ENCODE measurements at places on chromosomes 12 and 14. TPM values are rescaled to one million over a fixed set of nuclear protein-coding genes. Genes with fewer than 3 reads are reported as not detected.

DNA sequence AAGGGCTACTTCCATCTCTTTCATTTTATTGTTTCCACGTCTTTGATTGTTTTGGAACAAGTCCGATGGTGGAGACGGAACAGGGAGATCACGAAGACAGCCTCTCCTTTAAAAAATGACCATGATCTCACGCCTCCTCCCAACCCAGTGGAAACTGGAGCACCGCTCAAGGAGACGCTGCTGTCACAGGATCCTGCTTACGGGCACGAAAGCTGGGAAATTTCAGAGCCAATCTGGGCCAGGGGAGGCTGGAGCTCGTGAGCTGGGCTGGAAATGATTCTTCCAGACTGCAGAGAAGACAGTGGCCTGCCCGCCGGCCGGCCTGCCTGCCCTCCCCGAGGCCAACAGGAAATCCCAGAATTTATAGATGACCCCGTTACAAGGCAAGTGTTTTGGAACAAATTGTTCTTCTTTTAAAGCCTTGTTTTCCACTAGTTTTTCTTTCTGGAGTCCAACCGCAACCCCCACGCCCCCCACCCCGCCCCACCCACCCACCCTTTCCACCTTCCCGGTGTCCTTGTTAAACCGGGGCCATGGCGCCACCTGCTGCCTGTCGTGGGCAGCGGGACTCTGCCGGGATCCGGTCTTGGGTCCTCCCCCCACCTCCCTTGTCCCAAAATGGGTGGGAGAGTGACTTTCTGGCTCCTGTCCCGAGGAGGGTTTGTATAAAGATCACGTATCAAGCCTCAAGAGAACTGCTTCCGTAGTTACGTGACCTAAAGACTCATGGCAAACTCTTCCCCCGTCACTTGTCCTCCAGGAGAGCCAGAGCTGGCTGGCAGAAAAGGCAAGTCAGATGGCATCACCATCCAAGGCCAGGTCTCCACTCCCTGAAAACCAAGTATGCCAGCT, 40.3 kb downstream of the MAP1LC3B2 start:
- no peak for DNase-seq

Gene PTGDR
- not detected for total RNA-seq

DNA sequence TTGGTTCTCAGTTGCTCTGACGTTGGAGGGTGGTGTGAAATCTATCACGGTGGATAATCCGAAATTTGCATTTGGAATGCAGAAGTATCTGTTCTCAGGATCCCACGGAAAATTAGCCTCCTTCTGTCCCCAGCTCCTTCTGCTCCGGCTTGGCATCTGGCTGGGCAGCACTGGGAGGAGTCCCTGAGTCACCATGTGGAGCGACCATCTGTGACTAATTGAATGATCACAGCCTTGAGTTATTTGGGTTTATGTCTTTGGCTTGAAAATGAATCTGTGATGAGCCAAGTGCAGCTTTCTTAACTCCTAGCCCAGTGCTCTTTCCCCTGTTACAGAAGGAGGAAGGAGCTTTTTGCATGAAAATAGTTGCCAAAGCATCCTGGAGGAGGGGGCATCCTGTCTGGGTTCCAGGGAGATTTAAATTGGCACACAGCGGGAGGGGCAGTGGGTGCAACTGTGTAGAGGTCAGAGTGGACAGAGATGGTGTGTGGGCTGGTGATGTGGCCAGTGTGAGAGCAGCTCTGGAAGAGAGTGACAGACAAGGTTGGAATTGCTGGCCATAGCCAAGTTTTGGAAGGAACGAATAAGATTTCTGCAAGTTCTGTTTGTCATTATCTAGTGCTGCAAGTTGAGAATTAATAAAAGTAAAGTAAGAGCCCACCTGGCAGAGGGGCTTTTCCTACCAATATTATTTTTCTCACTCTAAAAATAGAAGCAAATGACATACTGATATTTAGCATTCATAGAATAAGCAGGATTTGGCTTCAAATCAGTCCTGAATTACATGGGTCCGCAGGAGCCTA, 74.4 kb downstream of the SLC24A4 start:
- peak; percentile 59 for DNase-seq

DNA sequence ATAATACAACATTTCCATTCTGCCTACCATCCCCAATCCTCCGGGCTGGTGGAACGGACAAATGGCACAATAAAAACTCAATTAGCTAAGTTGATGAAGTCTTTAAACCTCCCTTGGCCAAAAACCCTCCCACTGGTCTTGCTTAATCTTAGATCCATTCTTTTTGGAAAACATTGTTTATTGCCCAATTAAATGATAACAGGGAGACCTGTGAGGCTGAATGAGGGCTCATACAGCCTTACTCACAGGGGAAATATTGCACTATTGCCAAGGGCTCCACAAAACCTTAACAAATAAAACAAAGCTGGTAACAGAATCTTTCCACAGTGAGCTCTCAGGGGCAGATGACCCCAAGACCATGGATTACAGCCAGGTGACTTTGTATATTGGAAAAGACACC, 7.8 kb upstream of the PSMC1 start:
- DNase-seq: no peak

DNA sequence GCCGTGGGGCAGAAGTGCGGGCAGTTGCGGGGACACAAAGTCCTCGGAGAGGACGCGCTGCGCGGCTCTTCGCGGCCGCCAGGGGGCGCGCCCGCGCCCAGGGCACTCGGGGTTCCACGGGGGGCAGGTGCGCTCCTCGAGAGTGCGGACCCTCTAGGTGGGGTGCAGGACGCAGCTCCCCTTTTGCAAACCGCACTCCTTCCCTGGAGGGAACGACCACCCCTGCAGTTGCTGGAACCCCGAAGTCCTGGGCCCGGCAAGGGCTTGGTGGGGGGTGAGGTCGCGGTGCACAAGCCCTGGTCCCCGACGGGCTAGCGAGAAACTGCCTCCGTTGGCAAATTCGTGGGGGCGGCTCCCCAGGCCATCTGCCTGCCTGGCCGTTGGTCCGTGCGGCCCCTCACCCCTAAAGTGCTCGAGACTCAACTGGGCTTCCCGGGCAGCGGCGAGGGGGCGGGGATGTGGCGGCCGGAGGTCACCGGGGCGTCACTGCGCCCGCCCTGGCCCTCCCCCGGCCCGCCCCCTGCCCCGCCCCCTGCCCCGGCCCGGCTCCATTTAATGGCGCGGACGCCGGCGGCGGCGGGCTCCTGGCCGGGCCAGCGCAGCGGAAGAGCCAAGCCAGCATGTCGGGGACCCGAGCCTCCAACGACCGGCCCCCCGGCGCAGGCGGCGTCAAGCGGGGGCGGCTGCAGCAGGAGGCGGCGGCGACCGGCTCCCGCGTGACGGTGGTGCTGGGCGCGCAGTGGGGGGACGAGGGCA, at the start of gene ADSS1:
Gene ADSS1, plus strand, starts transcription at position 579 of the 756 bp plus-strand sequence. Its CDS starts 42 bp downstream, at position 621.
- peak; percentile 40 for DNase-seq

Gene UNC79
- total RNA-seq: 0.03 TPM

Gene TAS2R10
- not detected for total RNA-seq

DNA sequence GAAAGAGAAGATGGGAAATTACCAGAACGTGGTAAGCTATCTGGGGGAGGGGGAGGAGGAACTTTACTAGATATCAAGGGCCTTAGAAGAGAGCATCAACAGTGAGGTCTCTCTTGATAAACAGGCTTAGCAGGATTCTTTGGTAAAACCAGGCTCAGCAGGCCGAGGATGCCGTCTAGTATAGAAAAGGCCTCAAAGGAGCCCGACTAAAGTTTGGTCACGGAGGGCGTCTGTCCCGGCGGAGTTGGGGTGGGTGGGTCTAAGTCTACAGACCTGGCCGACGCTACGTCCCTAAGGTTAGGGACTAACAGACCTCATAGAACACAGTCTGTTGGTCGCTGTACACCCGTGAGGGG, 538 bp upstream of the TIGAR start:
- DNase-seq: no peak

DNA sequence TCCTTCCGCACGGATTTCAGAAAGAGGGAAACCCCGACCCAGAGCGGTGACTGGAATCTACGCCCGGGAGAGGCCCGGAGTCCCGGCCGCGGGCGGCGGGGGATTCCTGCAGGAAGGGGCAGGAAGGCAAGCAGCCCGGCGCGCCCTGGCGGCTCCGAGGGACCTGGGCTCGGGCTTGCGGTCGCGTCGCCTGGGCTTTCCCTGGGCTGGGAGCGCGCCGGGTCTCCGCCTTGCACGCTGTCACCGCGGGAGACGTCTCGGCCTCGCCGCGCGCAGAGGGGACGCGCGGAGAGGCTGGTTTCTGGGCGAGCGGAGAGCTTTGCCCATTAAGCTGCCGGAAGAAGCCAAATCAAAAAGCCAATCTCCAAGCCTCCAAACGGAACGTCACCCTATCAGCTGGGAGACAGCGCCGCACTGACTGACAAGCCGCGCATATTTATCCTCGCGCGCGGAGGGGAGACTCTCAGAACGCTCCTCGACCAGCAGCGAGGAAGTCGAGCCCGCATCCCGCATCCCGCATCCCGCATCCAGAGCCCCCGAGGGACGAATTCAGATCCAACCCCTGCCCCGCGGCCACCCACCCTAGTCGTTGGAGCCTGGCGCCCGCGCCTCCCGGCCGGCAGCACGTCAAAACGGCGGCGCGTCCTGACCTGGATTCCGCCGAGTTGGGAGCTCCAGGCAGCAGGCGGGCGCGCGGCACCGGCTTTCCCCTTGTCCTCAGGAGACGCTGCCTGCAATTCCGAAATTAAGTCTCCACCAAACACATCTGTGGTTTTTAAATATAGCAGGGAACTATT, at the start of gene SLC8A3:
Gene SLC8A3, minus strand, starts transcription at position 293 of the 797 bp plus-strand sequence. CDS start 20,529 bp downstream, outside the sequence.
- DNase-seq: peak; percentile 26

- no peak for DNase-seq
These were observed 236.1 kb downstream of the C12orf50 start for GRCh38 chr12:87793131-87793530.

Gene KRT83
- not detected for total RNA-seq

DNA sequence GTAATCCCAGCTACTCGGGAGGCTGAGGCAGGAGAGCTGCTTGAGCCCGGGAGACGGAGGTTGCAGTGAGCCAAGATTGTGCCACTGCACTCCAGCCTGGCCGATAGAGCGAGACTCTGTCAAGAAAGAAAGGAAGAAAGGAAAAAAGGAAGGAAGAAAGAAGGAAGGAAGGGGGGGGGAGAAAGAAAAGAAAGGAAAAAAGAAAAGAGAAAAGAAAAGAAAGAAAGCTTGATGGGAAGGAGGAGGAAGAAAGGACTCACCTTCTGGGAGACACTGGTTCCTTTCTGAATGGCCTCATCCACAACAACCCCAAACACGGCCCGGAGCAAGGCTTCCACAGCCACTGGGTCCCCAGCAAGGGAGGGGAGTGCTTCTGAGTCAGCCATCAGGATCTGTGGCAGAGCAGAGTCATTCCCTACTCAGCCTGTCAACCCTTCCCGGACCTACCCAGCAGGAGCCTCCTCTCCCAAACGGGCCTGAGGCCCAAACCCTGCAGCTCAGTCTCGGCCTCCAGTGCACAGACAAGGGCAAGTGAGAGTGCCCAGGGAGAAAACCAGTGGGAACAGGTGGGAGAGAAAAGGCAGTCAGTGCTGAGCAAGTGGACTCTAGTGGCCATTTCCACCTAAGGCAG, 7.3 kb upstream of the ZNF740 start:
- DNase-seq: no peak

Gene C1QL4
- 31.2 TPM for total RNA-seq

- DNase-seq: no peak
These were observed 33.0 kb downstream of the RASSF9 start for GRCh38 chr12:85803231-85803630.

- DNase-seq: no peak
These were observed 106.6 kb upstream of the NOS1 start for GRCh38 chr12:117468016-117468415.

All from Caki2 (cell line).